ENCODE measurements at places on chromosomes 4 and X.
A peak's percentile ranks its signal among the peaks of the same experiment; 100 is the strongest.

DNA sequence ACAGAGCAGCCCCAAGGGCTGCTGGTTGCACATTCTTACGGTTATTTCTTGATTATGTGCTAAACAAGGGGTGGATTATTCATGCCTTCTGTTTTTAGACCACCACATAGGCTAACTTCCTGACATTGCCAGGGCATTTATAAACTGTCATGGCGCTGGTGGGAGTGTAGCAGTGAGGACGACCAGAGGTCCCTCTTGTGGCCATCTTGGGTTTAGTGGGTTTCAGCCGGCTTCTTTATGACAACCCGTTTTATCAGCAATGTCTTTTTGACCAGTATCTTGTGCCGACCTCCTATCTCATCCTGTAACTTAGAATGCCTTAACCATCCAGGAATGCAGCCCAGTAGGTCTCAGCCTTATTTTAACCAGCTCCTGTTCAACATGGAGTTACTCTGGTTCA, 212.4 kb upstream of the GRID2 start:
- no peak for DNase-seq

- no peak for DNase-seq
Measured at GRCh38 chrX:101785142-101785541, 125.5 kb upstream of the ARMCX2 start.

DNA sequence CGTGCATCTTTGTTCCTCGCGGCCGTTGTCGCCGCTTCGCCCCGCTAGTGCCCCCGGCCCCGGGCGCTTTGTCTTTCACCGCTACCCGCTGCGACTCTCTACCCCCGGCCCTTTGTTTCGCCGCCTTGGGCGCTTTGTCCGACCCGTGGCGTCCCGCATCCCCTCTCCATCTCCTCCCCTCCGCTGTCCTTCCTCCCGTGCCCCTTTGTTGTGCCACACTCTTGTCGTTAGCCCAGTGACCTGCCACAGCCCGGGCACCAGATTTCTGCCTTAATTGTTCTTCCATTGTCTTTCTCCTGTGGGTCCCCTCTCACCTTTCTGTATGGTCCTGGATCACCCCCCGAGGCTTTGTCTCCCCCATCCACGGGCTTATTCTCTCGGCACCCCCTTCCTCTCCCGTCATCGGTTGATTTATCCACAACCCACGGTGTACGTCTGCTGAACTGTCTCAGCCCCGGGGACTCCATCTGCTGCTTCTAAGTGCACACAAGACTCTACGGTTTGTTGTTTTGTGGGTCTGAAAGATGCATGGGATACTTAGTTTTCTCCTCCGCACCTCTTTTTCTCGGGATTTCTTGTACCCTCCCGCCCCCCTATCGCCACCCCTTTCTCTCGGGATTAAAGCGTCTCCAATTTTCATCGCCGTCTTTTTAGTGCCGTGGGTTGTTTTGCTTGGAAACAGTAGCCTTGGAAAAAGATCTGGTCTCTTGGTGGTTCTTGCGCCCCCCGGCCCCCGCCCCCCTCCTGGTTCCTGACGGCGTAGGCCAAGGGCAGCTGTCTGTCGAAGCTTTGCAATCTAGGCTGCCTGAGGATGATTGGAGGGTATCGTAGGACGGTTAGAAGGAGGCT, 783 bp downstream of the RBPJ start:
- DNase-seq, result peak; percentile 6

GRCh38 chrX:147890756-147891155, 21.0 kb upstream of the FMR1 start:
- no peak for DNase-seq

DNA sequence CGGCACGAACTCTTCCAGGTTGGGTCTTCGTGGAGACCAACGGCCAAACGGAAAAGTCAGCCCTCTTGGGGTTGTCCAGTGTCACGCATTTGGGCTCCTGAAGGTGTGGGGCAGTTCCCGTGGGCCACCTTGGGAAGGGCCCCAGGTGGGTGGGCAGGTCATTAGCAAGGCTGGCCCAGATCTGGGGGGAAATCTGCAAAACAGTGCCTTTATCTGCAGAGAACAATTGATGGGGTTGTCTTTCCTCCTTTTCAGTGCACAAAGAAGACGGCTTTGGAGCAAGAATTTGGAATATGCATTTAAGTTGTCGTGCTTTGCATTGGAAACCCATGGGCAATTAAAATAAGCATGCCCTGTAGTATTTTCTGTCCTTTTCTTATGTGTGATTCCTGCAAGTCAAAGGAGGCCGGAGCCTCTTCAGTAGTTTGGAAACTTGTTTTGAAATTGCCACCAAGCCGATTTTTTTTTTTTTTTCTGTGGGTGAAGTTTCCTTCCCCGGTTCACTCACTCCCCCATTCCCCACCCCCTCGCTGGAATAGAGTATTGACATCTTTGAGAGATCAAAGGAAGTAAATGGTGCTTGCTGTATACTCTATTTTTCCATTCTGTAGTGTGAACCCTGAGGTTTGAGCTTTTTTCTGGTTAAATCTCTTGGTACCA, 9.8 kb downstream of the ZIC3 start:
- no peak for DNase-seq

DNA sequence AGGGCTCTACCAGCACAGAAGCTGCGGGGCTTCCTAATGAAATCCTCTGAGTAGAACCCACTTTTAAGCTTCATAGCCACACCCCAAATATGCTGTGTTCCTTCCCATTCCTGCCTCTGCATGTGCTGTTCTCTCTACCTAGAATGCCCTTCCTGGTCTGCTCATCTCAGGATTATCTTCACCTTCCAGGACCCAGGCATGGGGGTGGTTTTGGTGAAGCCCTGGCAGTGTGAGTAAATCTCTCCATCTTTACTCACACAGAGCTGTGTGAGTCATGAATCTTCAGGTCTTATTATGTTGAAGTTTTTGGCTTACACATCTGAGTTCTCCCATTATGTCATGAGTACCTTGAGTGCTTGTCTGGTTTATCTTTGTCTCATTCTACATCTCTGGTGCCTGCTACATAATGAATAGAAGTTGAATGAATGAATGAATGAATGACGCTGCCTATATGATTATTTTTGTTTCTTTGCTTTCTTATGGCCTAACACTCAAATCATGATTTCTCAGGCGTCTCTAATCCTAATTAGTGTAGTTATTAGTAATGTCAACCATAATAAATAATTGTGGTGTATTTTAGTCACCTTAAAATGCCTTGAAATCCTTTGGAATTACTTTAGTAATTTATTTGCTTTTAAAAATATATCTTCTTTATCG, 41.9 kb downstream of the HADH start:
- no peak for DNase-seq

GRCh38 chrX:48752498-48752897, 9.0 kb upstream of the GLOD5 start:
- no peak for DNase-seq

- DNase-seq, result no peak
Measured at GRCh38 chrX:14013054-14013453, 16.6 kb downstream of the GEMIN8 start.

DNA sequence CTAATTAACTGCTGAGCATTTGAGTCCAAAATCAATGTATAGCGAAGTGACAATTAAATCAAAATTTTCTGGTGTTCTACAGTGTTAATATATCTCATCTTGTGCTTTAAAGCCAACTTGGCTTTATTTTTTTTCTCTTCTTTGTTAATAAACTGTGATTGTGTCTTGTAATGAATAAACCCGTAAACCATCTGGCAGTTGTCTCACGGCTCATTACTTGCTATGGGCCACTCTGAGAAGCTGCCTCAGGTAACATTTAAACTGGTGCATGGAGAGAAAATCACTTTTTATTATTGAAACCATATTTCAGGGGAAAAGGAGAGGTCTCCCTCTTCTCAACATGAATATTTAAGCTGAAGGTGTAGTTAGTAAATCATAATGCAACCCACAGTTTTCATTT, 694.0 kb downstream of the KCTD8 start:
- DNase-seq, result no peak

DNA sequence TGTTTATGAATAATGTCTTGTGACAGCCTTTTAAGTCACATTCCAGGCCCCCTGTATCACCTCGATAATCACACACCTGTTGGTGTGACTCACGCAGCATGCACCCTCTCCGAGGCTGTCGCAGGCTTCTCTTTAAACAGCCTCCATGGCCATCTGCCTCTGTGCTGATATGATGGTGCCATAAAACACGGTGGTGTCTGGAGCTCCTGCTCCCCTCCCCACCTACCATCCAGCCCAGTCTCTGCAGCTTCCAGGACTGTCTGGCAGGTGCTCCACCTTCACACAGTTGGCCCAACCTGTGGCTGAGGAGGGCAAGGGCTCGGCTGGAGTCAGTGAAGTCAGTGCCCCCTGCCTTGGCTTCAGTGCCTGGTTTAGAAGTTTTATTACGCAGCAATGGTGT, 173.8 kb upstream of the RPL34 start:
- no peak for DNase-seq

DNA sequence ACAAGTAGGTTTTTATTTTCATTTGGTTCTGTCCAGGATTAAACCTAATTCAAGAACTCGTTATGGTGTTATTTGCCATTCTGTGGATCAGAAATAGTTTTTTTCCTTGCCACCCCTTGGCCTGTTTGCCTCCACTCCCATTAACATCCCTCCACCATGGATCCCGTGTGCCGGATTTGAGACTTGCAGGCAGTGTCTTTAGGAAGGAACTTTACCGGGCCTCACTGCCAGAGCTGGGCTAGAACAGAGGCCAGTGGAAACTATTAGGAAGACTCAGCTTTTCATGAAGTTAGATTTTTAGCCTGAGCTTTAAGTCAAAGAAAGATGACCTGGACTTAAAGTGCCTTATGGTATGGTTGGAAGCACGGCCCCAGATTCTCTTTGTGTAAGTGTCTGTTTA, 2.4 kb downstream of the KLHL2 start:
- DNase-seq, result no peak

GRCh38 chrX:118621081-118621759, 106.2 kb upstream of the IL13RA1 start:
- DNase-seq, result no peak

DNA sequence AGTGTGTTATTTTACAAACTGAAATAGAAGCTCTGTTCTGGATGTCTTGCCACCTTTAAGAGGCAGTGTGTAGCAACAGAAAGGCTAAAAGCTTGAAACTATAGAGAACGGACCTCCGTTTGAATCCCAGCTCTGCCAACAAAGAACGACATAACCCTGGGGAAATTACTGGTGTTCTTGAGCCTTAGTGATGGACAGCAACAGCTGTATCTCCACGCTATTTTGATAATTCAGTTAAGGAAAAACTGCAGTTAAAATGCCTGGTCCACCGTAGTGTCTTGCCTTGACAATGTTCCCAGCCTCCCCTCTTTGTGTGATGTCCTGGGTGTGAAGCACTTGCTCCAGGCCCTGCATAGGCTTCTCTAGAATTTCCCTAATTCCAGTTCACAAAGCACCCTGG, 256.8 kb upstream of the HS3ST1 start:
- no peak for DNase-seq

DNA sequence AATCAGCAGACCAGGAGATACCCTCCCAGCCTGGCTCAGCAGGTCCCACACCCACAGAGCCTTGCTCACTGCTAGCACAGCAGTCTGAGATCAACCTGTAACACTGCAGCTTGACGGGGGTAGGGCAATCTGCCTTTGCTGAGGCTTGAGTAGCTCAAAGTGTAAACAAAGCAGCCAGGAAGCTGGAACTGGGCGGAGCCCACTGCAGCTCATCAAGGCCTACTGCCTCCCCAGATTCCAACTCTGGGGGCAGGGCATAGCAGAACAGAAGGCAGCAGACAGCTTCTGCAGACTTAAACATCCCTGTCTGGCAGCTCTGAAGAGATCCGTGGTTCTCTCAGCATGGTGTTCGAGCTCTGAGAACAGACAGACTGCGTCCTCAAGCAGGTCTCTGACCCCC, 15.1 kb upstream of the GABRA2 start:
- DNase-seq, result no peak

DNA sequence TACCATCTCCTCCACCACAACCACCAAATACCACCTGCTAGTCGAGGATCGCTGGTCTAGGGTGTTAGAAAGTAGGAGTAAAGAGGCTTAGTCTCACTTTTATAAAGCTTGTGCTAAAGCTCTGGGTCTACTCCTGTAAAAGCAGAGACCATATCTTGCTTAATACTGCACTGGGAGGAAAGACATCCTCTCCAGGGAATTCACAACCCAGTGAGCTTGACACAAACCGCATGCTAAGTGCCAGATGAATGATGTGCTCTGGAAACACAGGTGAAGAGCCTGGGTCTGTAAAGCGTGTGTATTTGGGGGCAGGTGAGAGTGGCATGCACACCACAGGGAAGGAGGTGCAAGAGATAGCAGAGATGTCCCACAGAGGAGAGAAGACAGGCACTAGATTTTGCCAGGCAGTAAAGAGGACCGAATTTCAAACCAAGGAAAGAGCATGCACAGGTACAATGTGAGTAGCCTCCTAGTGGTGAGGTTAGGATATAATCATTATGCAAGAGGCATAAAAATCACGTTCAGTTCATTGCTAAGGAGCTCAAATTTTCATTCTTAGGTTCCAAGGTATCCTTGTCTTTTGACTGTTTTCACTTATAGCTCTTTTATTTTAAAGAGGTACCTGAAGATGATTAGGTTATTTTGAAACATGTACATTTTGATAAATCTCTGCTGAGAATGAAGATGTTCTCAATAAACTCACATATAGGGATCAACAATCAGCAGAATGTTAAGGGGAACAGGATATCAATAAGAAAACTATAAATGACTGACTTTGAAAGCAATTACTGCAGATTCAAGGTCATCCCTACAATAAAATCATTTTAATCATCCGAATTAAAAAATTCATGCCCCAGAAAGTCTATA, 20.7 kb downstream of the TAPT1 start:
- no peak for DNase-seq
